Activated CD4-positive, alpha-beta T cell treated with anti-CD3 and anti-CD28 coated beads for 48 hours (primary cell): ENCODE measurements at places on chromosomes 1 and 21.
A peak's percentile ranks its signal among the peaks of the same experiment; 100 is the strongest.

DNA sequence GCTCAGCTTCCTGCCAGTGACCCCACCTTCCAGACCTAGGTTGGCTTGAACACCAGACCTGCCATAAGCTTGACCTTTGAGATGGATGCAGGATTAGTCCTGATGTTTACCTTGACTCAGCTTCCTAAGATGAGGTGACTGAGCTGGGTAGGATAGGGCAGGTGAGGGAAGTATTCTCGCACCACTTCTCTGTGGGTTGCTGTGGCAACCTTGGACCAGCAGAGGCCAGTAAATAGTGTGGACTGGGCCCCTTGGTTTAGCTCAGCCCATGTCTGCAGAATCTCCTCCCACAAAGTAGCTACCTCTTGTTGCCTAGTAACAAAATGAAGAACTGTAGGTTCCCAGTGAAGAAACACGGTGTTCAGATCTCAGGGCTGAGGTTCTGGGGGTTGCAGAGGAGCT, 8.4 kb downstream of the RPS6KA1 start:
- no peak for DNase-seq

DNA sequence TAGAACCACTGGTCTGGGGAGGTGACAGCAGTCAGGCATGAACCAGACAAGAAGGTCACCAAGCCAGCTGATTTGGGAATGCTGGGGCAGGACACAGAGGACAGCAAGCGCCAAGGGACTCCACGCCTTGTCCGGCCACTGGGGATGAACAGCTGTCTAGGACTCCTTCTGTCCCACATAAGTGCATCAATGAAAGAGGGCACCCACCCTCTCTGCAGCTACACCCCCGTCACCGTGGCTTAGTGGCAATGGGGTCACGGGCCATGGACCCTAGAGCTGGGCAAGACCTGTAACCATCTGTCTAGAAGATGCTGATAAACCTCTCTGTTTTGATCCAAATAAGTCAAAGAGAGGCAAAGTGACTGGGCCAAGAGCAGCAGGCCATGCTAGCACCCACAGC, 16.8 kb downstream of the UBE2G2 start:
- no peak for DNase-seq

GRCh38 chr1:23556635-23557470, 2.4 kb downstream of the ID3 start:
- no peak for DNase-seq

- DNase-seq, result no peak
Observed at GRCh38 chr21:32648165-32648564, 36.0 kb upstream of the CFAP298 start.

GRCh38 chr1:81803431-81804110, 2.8 kb downstream of the ADGRL2 start:
- DNase-seq, result no peak

DNA sequence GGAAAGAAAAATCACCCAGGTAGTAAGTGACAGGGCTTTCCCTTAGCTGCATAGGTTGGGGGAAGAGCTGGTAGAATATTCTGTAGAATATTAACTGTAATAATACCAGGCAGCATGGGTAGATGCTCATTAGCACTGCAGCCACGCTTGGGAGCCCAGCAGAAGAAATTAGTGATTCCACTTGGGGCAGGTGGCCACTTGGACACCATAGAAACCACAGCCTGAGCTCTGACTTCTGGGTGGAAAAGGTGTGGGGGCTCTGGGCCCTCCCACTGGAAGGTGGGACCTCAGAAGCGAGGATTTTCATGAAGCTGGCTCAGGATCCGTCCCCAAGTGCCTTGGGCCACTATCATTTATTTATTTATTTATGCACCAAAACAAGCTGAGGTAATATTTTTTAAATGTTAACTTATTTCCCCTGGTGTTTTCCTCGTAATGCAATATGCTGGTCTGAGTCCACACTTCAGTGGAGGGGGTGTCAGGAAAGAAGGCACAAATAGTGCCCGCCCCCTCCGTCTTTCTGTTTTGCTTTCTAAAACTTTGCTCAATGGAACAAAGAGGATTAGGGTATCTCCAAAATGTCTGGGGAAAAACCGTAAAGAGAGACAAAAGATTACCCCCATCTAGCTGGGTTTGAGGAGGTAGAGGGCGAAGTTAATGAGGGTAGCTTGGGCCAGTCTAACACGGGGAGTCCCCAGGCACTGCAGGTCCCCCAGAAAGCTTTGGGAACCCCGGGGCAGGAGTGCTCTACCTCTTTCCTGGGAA, 75.2 kb upstream of the GADD45A start:
- no peak for DNase-seq

- no peak for DNase-seq
Observed at GRCh38 chr1:10665930-10666850, 130.3 kb downstream of the CASZ1 start.

DNA sequence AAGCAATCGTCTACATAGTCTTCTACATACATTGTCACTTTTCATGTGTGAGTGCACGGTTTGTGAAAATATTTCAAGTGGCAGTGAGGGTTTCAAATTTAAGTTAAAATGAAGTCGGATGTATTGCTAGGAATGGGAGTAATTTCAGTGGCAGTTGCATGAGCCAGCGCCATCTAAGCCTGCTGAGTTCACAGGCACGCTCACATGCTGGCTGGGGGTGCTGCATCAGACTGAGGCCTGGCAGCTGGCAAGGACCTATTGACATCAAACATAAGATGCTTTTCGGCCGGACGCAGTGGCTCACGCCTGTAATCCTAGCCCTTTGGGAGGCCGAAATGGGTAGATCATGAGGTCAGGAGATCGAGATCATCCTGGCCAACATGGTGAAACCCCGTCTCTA, 80.7 kb downstream of the UBE4B start:
- no peak for DNase-seq

DNA sequence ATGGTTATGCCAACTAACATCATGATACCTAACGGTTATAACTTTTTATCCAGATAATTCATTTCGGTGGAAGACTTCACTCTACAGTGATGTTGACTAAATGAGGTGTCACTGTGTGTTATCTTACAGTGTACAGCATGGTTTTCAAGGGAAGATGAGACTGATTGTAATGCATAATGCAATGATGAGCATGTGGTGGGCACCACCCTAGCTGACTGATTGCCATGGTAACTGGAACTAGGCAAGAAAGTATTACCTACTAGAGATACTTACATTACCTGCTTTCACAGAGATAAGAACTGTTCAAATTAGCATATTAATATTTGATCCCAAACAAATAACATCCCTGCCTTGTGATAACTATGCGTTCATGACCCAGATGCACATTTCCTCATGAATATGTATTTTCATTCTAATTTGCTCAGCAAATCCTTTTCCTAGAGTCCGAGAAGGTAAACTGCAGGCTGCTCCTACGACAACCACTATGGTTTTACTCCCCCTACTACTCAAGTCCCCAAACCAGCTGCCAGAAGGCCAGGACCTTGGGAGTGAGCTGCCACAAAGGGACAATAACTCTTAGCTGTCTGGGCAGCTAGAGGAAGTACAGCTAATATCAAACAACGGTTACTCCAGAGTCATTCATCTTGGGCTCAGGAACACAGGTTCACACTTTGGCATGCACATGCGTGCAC, 29.2 kb downstream of the TRABD2B start:
- DNase-seq, result no peak

DNA sequence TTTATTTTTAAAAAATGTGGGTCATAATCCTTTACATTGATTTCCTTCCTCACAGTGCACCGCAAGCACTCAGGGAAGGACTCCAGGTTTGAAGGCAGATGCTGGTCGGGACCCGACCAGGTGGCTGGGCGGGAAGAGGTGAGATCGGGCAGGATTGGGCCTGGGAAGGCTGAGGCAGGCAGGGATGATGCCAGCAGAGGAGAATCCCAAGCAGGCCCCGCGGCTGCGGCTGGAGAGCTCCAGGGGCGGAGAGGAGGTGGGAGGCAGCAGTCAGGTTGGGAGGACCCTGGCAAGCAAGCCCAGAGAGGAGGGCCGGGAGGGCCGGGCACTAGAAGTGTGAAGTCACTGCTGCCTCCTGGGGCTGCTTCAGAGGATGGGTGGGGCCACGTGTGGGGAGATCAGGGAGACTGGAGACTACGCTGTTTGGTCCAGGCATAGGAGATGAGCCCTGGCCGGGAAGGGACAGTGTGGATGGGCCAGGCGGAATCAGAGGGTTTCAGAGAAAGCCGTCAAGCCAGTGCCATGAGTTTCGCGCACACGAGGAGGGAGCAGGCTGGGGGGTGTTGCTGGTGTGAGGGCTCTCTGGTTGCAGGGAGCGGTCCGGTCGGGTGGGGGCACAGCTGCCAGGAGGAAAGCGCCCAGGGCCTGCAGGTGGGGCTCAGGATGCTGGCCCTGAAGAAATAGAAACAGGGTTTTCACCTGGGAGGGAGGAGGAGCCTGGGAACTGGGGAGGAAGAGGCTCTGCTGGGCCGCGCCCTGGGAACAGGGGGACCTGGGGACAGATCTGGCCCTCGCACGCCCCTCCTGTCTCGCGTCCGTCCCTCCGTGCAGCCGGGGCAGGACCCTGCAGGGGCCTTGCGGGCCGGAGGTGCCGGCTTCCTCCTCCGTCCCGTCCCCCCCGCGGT, 888 bp upstream of the COL18A1 start:
- no peak for DNase-seq

DNA sequence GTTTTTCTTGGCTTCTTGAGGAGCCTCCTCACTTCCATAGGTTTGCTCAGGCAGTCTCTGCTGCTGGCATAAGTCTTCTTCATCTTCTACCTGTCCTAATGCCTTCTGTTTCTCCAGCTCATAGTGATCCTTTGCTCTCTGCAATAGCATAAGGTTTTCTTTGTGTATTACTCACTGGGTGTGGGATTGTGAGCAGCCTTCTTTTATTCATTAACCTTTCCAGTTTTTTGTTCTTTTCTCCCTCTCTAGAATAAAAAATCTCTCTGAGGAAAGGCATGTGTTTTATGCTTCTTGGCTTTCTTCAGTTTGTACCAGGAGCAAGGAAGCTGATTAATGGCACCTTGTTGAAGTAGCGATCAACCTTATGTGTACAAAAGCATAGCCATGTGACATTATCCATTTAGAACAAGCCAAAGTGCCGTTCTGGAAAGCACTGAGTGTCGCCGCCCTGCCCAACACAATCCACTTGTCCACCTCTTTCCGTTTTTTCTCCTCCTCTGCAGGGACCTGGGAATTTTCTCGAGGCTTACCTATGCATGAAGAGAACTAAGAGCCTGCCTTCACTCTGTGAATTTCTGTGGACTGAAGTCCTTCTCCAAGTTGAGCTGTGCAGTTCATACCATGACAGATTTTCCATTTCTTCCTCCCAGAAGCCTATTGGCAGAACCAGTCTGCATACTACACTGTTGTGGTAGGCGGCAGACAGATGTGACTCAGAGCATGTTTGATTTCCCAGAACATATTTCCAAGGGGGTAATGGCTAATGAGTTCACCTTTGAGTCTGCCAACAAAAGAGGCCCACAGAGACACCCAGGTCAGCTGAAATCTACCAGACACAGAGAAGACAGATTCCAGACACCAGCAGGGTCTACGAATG, 39.0 kb downstream of the DPT start:
- no peak for DNase-seq

GRCh38 chr1:202259705-202260104, 66.1 kb downstream of the LGR6 start:
- DNase-seq, result no peak

DNA sequence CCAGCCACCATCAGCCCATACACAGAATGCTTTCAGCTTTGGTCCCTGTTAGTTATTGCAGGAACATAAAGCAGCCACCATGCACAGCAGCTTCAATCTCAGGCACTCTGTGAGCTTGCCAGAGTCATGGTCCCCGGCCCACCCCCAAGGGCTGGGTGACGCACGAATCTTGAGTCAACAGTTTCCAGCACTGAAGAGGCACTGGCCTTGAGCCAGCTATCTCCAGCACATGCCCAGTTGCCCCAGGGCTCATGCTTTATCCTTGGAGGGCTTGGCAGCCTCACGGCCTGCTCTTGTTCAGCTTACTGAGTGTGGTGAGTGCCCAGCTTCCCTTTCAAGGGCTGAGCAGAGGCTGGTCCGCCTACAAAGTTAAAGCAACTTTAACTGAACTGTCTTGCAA, 200.7 kb upstream of the RAB4A start:
- DNase-seq, result no peak

DNA sequence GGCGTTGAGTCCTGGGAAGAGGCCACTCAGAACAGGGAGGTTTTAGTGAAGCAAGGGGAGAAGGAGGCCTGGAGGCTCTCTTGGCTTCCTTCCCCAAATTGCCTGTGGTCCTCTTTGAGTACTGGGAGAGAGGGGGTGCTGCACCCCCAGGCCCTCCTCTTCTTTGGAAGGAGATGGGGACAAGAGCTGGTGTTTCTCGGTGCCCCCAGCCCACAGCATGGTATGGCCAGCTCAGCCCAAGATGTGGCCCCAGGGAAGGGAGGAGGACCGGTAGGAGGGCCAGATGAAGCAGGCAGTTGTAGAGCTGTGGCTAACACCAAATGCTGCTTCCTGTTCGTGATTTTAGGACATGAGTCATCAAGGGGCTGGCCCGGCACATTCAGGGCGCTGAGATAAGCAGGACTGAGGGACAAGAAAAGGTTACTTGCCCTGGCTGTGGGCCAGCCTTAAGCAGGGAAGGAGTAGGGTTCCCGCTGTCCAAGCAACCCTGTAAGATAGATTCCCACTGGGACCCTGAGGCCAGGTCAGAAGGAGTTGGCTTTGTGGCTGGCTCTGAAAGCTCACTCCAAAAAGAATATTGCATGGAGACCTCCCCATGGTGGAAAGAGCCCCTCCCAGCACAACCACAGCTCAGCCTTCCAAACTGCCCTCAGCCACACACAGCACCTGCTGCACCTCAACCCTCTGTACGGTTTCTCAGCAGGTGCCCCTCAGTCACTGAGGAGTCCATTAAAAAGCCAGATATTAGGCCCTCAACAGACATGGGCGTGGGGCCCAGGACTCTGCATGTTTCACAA, 4.9 kb upstream of the TNFRSF1B start:
- DNase-seq, result peak; percentile 86

DNA sequence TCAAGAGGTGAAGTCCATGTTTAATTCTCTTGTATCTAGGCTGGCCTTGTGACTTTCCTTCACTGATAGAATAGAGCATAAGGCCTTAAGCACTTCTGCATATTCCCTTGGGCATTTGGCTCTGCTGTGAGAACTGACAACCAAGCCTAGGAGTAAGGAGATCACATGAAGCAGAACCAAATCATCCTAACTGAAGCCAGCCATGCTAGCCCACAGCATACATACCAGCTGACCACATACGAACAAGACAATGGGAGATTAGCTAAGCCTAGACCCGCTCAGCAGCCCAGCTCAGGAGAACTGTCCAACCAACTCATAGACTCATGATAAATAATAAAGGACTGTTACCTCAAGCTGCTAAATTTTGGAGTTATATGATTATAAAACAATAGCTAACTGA, 114.6 kb upstream of the NEK7 start:
- no peak for DNase-seq
